Cortex of kidney (tissue), 1 donor: ENCODE measurements at places on chromosomes 5 and 9.

GRCh38 chr9:2213830-2214468 is 198.8 kb downstream of the SMARCA2 start:
- no peak for DNase-seq

GRCh38 chr5:68193481-68194036 is 22.0 kb upstream of the PIK3R1 start:
- DNase-seq: no peak

- DNase-seq: no peak
Measured at GRCh38 chr5:158483281-158483860, 616.3 kb downstream of the EBF1 start.

GRCh38 chr9:95296761-95297160 is 20.7 kb downstream of the FANCC start:
- DNase-seq: no peak

GRCh38 chr9:95003689-95004410 is 277.4 kb downstream of the AOPEP start:
- no peak for DNase-seq

DNA sequence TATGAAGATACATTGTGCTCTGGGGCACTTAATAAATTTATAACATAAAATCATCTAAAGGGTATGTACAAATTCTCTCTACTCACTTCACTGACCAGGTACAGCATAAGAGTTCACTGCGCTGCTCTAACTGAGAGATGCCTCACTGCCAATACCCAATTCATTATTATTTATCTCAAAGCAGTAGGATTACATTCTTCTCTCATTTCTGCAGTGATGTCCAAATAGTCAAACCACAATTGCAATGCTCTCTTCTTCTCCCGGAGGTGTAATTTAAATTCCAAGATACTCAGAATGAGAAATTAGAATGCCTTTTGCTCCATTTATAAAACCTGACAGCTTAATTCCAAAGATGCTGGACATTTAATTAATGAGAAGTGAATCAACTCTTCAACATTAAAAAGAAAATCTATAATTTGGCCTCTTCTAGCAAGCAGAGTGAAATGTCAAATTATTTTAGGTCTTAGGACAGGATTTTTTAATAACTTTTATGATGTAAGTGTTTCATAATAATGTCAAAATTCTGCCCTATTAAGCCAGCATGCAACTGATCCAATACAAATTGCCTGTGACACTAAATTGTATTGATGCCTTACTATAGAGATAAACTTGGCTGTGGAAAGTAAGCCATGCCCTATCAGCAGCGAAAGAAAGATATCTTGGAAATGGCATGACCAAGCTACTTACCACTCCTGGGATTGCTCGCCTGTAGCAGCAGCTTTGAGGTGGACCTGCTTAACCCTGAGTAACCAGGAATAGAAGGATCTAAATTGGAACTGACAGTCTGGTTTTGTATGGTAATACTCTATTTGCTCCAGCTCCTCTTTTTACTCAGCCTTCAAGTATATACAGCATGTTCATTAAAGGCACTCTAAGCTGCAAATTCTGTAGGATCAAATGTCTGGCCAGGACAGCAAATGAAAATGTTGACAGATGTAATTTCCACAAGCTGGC is 374.2 kb upstream of the TYRP1 start:
- no peak for DNase-seq

DNA sequence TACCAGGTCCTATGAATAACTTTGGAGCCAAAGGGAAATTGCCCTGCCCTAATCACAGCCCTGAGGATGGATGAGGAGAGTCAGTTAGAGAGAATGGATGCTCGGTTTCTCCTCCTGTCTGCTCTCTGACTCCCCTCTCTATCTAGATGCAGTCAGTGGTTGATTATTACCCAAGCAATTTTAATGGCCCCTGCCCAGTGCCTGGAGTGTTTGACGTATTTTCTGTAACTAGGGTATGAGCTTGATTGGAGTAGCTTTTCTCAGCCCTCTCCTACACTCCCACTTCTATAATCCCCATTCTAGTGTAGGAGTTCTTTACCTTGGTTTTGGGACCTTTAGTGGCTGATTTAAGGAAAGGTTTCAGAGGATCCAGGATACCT is 60.4 kb downstream of the DOCK2 start:
- DNase-seq: no peak

DNA sequence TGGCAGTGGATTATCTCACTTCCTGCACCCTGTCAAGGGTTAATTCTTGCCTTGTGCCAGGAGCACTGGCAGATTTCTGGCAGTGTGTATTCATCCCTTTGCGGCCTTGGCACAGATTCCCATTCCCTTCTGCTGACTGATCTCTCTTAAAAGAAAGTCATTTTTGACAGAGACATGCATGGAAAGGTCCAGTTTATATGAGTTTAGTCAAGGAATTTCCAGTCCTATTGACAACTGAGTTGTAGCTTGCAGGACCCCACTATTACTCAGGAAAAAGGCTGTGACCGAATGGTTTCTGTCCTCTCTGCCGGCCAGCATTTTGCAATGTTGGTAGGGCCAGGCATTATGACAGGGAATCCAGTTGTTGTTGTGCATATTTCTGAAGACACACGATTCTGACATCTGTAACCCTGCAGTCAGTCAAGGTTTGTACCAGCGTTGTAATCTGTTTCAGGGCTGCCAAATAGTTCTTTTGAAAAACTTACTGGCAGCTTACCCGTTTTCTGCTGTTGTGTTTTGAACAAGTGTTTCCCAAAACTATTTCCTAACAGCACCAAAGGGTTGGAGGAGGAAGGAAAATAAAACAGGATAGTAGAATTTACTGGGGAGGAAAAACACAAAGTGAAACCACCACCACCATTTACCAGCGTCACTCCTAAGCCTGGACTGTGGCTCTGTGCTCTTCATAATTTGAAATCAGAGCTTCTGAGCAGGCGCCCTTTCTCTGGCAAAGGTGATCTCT is 243.4 kb upstream of the KLF4 start:
- no peak for DNase-seq
